ENCODE measurements at places on chromosomes 11 and 22.

GRCh38 chr22:46876357-46876934 lies 114.0 kb downstream of the TBC1D22A start:
- DNase-seq = no peak

- DNase-seq = no peak
Observed at GRCh38 chr22:24432059-24432853, 4.9 kb downstream of the ADORA2A start.

- DNase-seq = no peak
Observed at GRCh38 chr11:57410287-57410686, 16.6 kb downstream of the SLC43A3 start.

DNA sequence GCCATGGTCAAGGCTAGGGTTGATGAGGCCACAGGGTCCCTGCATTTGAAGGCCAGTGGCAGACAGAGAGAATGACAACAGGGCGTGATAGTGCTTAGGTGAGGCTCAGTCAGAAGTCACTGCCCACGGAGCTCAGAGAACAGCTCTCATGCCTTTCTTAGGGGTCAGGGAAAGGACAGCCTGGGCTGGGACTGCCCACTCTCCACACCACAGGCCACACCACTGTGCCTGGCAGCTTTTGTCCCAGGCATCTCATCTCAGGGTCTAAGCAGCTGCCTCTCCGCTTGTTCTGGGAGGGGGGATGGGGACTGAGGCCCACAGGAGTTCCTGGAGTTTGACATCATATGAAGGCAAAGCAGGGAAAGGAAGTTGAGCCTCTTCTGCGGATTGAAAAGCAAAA lies 150.2 kb upstream of the B3GAT1 start:
- DNase-seq = no peak

GRCh38 chr11:79744941-79745340 lies 304.1 kb upstream of the TENM4 start:
- no peak for DNase-seq
